HAP-1 (cell line): ENCODE measurements at places on chromosomes 2 and 18.

- peak; percentile 50 for DNase-seq
These were observed 883 bp downstream of the SMCHD1 start for GRCh38 chr18:2656237-2656980.

DNA sequence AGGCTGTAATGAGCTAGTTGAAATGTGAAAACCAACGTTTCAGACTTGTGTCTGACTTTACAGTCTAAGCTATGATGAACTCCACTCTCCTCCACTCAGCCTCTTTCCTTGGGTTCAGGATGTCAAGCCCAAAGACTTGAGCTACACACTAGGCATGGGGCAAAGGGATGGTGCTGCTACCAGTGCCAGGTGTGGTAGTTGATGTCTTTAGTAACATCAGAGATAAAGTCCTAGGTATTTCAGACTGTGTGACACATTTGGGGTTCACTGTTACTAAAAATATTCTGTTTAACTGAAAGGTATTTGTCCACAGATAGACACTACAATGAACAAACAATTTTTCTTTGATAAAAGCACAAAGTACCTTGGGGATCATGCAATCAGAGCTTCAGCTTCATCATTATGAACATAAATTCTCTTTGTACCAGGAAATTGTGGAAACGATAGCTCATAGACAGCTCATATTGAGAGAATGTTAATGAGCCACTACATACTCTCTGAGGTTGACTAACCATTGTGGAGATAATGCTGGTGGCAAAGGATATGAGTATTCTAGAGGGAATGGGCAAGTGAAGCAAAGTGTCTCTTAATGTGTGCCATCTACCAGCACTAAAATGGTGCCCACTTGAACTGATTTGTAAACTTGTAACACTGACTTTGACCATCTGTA, 253.7 kb upstream of the THUMPD2 start:
- no peak for DNase-seq

DNA sequence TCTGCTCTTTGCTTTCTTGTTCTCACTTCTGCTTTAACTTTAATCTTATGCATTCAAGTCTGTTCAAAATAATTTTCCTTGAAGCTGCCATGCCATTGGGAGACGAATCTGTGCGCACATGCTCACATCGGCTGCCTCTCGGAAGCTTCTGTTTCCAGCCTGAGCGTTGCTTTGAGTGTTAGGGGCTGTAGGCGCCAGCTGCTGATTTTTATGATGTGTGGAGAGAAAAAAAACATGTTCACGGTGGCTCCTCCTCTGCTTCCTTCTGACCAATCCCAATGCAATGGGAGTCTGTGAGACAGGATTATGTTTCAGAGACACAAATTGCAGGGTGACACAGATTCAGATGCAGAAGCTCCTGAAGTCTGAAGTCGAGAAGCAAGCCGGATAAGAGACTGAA, at the start of gene MC4R:
Gene MC4R, minus strand, starts transcription at position 180 of the 400 bp plus-strand sequence. CDS start 426 bp downstream, outside the sequence.
- DNase-seq: peak; percentile 69

- no peak for DNase-seq
These were observed 4.0 kb upstream of the SPP2 start for GRCh38 chr2:234046521-234046920.

- DNase-seq: no peak
These were observed 136.8 kb downstream of the SMAD7 start for GRCh38 chr18:48813833-48814489.

GRCh38 chr18:72742002-72742401, 125.8 kb downstream of the NETO1 start:
- DNase-seq: no peak

- DNase-seq: no peak
These were observed 305.6 kb upstream of the ZEB2 start for GRCh38 chr2:144825331-144826020.

GRCh38 chr2:156590085-156590739, 154.0 kb downstream of the GPD2 start:
- peak; percentile 47 for DNase-seq

DNA sequence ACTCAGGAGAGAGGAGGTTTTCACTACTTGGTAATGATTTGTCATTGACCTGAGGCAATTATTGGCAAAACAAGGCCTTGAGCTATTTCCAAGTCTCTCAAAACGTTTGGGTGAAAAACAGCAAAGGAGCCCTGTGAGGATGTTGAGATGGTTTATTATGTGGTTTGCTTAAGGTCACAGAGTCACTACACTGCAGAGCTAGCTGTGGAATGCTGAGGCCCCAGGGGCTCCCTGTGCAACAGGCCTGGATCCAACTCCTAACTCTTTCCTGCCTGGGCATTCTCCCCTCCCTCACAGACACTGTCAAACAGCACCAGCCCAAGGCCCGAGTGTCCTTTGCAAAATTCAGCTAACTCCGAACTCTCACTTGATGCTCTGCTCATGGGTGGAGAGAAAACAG, 754.6 kb upstream of the SOX11 start:
- DNase-seq: no peak

DNA sequence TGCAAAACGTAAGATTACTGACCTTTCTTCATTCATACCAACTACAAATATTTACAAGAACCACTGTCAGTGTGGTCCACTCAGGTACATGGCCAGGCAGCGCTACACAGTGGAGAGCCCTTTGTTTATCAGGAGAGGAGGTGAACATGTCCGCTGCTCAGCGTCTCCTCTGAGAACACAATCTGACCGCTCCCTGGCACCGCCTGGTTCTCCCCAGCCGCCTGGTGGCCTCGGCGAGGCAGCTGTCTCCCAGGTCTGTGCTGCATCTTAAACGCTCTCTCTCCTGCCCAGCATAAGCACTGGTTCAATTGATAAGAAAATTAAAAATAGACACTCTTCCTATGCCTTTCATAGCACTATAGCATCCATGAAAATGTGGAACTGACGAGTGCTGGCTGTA, 146.8 kb upstream of the PXDN start:
- no peak for DNase-seq

DNA sequence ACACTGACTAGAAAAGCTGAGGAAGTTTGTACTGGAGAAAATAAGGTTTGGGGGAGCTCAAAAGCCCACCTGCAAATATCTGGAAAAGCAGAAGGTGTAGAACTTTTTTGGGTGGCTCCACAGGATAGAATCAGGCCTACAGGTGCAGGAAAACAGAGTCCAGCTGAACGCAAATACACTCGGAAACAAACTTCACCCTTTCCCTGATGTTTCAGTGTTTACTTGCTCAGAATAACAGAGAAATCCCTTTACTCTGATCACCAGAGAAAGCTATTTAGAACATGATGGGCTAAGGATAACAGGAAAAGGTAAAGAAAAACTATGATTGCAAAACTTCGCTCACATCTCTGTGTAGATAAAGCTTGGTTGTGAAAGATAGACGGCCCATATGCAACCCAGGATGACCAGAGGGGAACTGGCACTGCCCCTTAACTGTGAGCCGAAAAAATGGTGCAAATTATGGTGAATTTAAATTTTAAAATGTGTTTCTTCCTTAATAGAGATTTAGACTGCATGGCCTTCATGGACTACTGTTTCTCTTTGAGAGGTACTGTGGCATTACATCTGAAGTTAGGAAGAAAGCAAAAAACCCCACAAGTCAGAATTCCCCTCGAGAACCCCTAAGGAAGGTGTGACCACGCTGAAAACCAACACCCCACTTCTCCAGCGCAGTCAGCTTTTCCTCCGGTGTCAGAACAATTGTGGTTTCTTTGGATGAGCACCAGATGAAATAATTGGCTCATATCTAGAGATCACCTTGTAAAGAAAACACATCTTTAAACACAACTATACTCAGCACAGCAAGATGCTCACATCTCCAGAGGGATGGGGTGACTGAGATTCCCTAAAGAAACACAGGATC, 84.5 kb upstream of the TMEM247 start:
- no peak for DNase-seq

DNA sequence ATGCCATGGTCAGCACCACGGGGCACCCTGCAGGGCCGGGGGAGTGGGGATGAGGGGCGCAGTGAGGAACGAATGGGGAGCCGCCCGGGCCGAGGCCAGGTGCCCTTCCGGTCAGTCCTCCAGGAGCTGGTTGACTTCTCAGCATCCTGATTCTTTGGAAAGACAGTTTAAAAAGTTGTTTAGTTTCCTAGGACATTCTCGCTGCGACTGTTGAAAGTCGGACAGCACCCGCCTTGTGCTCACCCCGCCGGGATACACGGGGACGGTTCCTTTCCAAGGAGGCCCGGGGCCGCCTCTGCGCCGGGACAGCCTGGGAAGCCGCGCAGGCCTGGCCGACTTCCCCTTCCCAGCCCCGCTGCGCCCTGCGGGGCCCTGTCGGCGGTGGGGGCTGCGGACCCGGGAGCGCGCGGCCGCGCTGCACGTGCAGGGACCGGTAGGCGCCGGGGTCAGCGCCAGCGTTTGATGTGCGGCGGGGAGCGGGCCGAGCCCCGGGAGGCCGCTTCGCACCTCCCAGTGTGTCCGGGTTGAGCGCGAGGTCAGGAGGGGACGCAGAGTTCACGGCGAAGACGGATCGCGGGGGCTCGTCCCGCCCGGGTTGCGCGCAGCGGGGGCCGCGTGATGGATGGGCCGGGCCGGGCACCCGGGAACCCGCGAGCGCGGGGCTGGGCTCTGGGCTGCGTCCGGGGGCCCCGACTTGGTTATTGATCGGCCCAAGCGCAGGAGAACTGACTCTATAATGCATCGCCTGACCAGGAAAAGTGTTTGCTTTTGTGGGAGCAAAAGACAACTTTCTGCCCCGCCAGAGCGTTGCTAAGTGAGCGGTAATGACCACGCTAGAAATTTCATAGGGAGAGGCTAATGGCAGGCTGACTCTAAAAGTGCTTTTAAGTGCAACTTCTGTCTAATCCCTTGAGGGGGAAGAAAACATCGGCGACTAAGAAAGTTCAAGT, 28.0 kb upstream of the SMIM21 start:
- DNase-seq: no peak

DNA sequence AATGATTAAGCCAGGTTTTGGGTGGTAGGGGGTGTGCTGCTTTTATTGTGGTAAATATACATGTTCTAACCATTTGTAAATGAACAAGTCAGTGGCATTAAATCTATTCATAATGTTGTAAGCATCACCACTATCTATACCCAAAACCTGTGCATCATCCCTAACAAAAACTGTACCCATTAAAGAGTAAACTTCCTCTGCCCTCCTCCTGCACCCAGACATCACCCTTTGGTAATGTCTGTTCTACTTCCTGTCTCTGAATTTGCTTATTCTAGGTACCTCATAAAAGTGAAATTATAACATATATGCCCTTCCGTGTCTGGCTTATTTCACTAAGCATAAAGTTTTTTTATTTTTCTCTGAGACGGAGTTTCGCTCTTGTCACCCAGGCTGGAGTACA, 14.1 kb downstream of the RIF1 start:
- DNase-seq: no peak
